CD8-positive, alpha-beta T cell (primary cell): ENCODE measurements at places on chromosomes 3 and 15.

- DNase-seq: no peak
These were observed 10.2 kb downstream of the FAM162A start for GRCh38 chr3:122394173-122394572.

GRCh38 chr15:31332020-31332680 is 5.5 kb downstream of the KLF13 start:
- no peak for DNase-seq

GRCh38 chr3:112087746-112088145 is 1.6 kb downstream of the C3orf52 start:
- no peak for DNase-seq

- no peak for DNase-seq
These were observed 617.6 kb upstream of the ZNF717 start for GRCh38 chr3:76402926-76403325.

- no peak for DNase-seq
These were observed 309.7 kb downstream of the LSAMP start for GRCh38 chr3:116135457-116136085.

DNA sequence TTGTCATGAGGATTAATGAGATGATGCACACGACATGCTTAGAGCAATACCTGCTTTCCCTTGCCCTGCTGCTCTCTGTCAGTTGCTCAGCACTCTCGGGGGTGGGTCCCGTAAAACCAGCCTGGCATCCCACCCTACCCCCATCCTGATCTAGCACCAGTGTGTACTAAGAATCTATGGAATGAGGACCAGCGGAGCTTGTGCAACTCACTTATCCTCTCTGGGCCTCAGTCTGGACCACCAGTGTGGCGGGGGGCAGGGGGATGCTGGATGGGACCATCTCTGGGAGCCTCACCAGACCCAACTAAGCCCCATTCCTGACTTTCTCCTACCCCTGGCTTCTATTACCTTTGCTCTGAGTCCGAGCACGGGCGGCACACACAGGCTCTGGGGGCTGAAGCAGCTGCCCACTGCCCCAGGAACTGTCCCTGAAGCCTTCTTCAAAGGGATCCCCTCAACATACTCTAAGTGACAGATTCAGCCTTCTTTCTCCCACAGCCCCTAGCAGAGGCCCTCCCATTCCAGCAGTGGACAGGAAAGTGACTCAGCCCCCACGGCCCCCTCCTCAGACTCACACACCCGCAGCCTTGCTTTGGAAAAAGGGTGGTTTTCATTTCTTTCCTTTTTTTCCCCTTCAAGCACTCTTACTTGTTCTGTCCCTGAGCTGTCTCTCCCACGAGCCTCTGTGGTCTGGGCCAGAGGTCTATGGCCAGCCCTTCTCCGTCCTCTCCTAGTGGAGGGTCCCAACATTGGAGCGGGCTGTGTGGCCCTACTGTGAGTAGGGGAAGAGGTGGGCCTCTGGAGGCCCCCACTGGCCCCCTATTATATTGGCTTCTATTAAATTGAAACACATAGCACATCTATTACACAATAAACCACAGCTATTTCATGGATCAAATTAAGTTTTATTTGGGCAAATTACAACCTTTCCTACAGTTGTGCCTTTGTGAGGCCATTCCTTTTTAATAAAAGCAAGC is 100.3 kb downstream of the SMAD6 start:
- DNase-seq: no peak

DNA sequence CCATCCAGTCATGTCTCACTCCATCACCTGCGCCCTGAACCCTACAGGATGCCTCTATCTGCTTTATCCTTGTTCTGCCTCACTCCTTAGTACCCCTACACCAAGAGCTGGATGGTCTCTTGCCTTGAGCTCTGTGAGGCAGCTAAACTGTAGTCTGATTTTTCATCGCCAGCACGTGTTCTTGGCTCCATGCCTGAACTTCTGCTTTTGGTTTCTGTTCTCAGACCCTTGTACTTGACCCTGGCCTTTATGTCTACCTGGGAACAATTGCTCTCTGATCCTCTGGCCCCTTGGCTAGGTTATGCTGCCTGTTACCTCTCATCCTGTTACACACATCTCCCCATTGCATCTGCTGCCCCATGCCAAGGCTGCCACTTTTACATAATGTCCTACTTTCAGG is 318.0 kb upstream of the LMCD1 start:
- no peak for DNase-seq

DNA sequence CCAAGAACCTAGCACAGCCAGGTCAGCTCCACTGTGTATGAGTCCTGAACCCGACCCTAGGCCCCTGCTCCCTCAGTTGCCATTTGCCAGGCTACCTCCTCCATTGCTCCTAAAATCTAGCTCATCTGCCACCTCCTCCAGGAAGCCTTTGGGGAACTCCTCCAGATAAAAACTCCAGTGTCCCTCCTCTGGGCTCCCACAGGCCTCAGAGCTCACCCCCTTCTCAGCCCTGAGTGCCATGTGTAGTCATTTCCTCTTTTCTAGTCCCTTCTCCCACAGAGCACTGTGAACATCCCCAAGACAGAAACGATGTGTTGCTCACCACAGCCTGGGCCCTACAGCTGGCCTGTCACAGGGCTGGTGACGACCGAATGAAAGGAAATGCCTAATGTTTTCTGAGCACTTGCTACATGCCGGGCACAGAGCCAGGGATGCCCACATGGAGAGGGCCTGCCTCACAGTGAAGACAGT is 61.0 kb downstream of the IQSEC1 start:
- DNase-seq: no peak

- no peak for DNase-seq
These were observed 74.3 kb downstream of the LARS2 start for GRCh38 chr3:45462522-45463265.

DNA sequence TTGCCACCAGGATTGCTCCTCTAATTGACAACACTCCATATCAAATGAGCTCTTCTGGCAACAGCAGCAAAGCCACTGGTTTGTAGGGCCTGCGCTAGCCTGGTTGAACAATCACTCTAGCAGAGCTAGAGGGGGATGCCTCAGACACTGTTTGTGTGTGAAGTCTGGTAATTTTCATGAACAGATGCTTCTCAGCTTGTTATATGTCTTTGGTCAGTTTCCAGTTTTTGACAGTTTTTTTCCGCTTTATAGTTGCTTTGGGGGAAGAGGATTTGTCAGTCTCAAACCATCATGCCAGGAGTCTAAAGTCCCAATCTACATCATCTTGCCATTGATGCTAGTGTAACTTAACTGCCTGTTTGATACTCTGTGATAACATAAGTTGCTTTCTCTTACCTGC is 136.0 kb downstream of the HCN4 start:
- no peak for DNase-seq

- no peak for DNase-seq
These were observed 23.2 kb downstream of the SENP8 start for GRCh38 chr15:72141171-72142084.

DNA sequence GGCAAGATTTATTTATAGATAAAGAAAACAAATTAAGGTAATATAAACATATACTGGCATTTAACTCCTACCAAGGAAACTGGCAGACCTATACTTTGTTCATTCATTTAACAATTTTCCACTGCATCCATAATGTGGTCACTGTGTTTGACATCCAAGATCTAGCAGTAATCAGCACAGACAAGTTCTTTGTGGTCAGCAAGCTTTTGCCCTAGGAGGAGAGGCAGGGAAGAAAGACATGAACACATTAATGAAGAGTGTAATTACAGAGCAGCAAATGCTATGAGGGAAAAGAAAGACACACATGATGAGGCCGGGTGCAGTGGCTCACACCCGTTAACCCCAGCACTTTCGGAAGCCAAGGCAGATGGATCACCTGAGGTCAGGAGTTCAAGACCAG is 34.4 kb downstream of the SUCLG2 start:
- DNase-seq: no peak

GRCh38 chr3:138675393-138675792 is 66.8 kb downstream of the FAIM start:
- DNase-seq: no peak

GRCh38 chr3:31733234-31733667 is 200.5 kb downstream of the STT3B start:
- DNase-seq: no peak

GRCh38 chr3:132326251-132326650 is 9.0 kb downstream of the ACP3 start:
- no peak for DNase-seq

DNA sequence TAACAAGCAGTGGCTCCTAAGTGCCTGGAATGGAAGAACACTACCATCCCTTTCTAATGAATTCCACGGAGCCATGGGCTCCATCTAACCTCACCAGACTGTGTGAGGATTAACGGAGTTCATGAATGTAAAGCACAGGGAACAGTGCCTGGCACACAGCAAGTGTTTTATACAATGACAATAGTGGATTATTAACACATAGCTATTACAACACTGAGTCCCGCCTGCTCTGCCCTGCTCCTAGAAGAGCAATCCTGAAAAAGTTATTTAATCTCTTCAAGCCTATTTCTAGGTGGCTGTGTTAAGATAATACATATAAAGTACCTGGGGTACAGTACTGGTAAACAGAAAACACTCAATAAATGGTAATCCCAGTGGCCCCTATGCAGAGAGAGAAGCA is 51.4 kb downstream of the RYK start:
- DNase-seq: no peak

GRCh38 chr3:56694867-56695683 is 12.0 kb upstream of the TASOR start:
- DNase-seq: no peak

GRCh38 chr3:112604536-112604935 is 36.4 kb downstream of the CCDC80 start:
- no peak for DNase-seq

DNA sequence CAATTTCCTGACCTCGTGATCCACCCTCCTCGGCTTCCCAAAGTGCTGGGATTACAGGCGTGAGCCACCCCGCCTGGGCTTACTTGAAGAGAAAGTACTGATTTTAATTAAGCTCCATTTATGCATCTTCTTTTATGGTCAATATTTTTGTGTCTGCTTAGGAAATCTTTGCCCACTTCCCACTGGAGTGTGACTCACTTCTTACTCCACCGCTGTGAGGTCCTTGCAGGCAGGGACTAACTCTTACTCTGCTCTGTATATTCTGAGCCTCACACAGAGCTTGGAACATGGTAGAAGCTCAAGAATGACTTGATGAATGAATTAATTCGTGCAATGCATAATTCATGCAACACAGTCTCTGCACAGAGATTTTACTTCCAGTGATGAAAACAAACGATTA is 2.9 kb upstream of the TM4SF19 start:
- DNase-seq: no peak

- no peak for DNase-seq
These were observed 460.9 kb downstream of the FOXP1 start for GRCh38 chr3:71122641-71123040.
